ENCODE measurements at places on chromosomes 16 and 17. TPM values are rescaled to one million over a fixed set of nuclear protein-coding genes. Genes with fewer than 3 reads are reported as not detected.

Gene CCL16
- polyA plus RNA-seq = 0.53 TPM

DNA sequence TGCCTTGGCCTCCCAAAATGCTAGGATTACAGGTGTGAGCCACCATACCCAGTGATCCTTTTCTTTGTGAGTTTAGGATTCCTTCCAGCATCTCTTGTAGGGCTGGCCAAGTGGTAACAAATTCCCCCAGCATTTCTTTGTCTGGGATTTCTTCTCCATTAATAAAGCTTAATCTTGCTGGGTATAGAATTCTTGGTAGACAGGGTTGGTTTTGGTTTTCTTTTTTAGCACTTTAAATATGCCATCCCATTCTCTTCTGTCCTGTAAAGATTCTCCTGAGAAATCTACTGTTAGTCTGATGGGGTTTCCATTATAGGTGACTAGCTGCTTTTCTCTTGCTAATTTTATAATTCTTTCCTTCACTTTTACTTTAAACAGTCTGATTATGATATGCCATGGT, 173.0 kb upstream of the TOM1L1 start:
- no peak for DNase-seq

- DNase-seq = no peak
Observed at GRCh38 chr16:78773291-78773702, 673.8 kb downstream of the WWOX start.

Gene RNF43
- polyA plus RNA-seq = 14.0 TPM

DNA sequence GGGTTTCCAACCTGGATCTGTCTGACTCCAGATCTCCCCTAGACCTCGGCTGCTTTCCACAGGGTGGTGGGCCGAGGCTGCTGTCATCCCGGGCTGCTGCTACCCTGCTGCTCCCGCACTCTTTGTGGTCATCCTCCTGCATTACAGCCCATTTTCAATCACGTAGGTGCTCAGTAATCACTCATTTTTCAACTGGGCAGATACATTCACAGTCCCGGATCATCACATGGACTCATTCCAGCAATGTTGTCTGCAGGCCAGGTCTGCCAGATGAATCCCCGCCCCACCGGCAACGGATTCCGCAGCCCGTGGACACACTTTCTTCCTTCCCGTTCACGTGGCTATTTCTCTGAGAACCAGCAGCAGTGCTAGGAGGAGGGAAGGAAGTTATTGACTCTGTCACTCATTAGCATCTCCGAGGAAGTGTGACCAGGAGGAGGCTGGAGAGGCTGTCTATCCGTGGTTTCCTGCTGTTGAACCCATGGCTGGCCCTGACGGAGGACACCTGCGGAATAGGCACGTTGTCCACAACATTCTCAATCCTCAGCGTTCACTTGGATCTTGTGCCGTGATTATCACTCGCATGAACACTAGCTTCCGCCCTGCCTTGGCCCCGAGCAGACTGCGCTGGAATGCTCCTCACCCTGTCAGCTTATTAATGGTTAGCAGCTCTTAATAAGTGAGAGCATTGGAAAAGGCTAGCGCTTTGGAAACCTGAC, 14.7 kb upstream of the ZCCHC14 start:
- no peak for DNase-seq

Gene PRCD
- 3.5 TPM for polyA plus RNA-seq

- DNase-seq = no peak
Observed at GRCh38 chr16:12788758-12789157, 14.9 kb downstream of the CPPED1 start.

Gene EVPL
- 26.9 TPM for polyA plus RNA-seq

Gene NPIPA2
- not detected for polyA plus RNA-seq

DNA sequence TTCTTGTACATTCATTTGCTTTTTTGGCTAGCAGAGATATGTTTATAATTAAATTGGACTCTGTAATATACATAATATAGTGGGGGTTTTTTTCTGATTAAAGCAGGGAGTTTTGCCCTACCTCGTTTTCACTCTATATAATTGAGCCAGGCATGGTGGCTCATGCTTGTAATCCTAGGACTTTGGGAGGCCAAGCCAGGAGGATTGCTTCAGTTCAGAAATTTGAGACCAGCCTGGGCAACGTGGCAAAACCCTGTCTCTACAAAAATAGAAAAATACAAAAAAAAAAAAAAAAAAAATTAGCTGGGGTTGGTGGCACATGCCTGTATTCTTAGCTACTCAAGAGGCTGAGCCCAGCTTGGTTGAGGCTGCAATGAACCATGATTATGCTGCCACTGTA, 42.2 kb downstream of the PAFAH1B1 start:
- no peak for DNase-seq

Gene DNASE1L2
- 0.97 TPM for polyA plus RNA-seq

- DNase-seq = no peak
Observed at GRCh38 chr17:21292867-21293830, 8.6 kb downstream of the MAP2K3 start.

DNA sequence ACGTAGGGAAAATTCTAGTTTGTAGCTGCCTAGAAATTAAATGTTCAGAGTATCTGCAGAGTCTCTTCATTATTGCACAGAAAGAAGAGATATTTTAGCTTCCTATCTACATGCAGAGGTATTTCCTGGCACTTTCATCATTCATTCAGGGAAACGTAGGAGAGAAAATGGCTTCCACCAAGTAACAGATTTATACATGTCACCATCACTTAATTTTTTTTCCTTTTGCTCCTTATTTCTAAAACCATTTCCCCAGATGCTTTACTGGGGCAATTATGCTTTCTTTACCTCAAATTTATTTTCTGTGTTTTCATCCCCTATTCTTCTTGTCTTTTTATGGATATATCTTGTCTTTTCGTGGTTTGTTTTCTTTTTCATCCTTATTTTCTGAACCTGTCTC, 18.5 kb downstream of the ATP6V0A1 start:
- no peak for DNase-seq

DNA sequence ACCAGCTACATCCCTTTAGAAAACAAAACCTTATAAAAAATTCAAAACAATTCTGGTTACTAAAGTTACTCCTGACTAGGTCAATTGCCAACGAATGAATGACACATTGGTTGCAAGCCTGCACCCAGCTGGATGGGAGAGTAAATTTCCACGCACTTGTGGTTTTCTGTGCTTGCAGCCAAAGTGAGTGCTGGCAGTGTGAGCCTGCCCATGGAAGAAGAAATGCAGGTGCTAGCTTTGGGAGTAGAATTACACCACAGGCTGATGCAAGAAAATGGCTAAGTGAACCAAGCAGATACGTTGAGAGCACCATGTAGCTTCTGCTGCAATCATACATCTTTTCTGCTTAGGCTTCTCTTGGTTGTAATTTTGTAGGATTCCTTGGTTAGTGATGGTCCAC, 74.6 kb downstream of the SYCE1L start:
- DNase-seq = no peak

DNA sequence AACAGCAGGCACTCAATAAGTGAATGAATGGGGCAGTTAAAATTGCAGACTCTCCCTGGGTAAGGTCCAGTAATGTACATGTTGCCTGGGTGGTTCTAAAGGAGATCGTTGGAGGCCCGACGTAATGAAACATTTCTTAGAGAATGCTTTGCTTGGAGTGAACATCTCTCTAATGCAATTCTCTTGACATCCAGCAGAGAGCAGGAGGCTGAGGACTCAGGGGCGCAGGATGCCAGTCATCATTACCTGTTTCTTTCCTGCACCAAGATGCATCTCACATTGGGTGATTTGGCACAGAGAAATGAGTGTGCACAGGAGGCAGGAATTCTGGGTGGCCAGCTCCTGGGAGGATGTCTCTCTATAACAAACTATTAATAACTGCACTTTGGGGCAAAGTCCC, 130.3 kb upstream of the RBBP6 start:
- DNase-seq = no peak

DNA sequence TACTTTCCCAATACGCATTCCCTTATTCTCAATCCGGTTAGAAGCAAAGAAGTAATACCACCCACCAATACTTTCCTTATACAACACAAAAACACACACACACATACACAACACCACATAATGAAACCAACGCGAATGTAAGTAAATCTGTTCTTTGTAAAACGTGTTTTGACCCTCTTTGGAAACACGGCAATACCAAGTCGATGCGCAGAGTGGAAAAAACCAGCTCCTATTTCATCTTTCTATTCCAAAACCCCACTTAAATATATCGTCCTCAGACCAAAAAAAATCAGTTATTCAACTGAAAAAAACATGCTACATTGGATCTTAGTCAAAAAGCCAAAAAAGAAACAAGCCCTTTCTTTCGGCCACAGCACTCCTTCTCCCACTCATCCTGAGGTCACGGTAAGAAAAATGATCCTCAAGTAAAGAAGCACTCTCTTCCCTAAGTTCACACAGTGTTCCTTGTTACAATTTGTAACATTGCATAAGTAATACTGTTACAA, 31.0 kb upstream of the ARL4D start:
- DNase-seq = no peak

GRCh38 chr16:31213877-31214707, at the start of gene TRIM72:
Gene TRIM72, plus strand, starts transcription at chr16:31214119. Its CDS starts 620 bp downstream, at chr16:31214739.
- DNase-seq = no peak

DNA sequence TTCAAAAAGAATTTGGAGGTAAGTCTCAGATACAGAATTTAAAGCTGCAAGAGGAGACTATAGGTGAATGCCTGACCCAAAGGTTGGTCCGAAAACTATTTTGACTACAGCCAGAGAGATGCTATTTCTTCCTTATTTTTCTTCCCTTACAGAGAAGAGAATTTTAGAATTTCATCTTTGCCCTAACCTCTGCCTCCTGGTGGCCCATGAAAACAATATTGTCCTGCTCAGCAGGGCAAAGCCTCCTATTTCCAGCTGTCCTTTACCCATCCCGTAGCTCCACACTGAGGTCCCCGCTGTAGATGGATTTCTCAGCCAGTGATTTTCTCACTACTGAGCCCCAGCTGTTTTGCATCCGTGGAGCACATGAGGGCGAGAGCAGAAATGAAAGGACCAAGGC, 24.6 kb downstream of the HOXB1 start:
- no peak for DNase-seq

Gene CA7
- polyA plus RNA-seq = 0.53 TPM

DNA sequence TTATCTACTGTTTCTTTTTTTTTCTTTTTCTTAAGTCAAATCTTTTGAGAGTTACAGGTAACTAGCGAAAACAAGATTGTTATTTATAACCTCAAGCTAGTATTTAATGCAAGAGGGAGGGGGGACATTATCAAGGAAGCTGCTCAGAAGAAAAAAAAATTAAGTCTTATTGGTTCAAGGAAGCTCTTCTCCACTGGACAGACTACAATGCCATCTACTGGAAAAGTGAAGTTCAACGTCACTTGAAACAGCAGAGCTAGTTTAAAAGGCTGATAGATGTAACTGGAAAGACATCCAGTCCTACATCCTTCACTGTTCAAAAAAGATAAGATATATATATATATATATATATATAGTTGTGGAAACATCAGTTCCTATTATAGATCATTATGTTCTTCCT, 418.0 kb upstream of the PSMD7 start:
- peak; percentile 27 for DNase-seq

- no peak for DNase-seq
Observed at GRCh38 chr16:5042574-5043171, 8.9 kb upstream of the NAGPA start.

DNA sequence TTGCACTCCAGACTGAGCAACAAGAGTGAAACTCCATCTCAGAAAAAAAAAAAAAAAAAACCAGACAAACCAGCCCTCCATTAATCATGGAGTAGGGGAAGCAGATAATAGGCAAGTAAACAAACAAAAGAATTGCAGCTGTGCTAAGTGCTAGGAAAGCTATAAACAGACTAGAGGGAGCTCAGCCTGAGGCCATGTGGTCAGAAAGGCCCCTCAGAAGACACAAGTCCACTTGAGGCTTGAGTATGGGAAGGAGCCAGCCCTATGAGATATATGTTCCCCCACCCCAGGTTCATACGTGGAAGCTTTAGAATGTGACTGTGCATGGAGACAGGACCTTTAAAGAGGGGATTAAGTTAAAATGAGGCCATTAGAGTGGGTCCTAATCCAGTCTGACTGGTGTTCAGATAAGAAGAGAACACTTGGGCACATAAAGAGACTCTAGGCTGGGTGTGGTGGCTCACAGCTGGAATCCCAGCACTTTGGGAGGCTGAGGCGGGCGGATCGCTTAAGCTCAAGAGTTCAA, 132.6 kb upstream of the NOL11 start:
- no peak for DNase-seq

GRCh38 chr16:70160821-70161220, 12.8 kb upstream of the CLEC18C start:
- no peak for DNase-seq
